ENCODE measurements at places on chromosomes 11 and 22.

DNA sequence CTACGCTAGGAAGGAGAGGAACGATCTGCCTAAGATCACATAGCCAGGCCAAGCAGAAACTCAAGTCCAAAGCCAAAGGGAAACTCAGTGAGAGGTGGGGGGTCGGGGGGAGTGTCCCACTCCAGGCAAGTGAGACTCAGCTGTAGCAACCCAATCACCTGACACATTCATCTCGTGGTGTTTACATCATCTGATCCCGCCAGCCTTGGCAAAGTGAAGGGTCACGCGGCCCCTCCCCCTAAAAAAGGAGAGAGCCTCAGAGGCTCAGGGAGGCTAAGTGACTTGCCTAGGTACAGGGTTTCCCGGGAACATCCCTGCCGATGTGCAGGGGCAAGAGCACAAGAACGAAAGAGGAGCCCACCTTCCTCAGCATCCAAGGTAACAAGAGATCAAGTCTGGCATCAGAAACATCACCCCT lies 21.5 kb downstream of the MYH9 start:
- no peak for DNase-seq

DNA sequence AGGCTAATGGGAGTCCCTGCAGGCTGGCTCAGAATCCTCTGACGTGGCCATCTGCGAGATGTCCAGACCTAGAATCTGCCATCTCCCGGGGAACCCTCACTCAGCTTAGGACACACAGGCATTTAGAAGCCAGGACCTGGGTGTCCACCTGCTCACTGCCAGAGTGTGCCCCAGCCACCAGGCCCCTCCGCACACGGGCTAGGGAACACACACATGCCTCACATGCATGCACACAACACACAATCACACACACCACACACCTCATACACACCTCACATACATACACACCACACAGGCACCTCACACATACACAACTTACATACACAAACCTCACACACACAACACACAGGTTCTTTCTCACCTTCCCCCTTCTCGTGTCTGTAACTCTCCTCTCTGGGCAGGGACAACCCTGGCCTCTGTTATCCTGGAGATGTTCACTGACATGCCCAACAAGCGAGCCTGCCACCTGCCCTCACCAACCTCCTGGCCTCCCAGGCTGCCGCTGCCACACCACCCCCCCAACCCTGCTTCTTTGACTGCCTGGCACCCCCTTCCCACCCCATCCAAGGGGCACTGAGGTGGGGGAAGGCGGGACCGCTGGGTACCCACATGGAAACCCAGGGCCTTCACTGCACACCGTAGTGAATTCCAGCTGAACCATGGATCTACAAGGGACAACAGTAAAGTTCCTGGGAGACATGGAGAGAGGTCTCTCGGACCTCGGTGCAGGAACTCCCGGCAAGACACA lies 38.1 kb downstream of the GNB1L start:
- no peak for DNase-seq

DNA sequence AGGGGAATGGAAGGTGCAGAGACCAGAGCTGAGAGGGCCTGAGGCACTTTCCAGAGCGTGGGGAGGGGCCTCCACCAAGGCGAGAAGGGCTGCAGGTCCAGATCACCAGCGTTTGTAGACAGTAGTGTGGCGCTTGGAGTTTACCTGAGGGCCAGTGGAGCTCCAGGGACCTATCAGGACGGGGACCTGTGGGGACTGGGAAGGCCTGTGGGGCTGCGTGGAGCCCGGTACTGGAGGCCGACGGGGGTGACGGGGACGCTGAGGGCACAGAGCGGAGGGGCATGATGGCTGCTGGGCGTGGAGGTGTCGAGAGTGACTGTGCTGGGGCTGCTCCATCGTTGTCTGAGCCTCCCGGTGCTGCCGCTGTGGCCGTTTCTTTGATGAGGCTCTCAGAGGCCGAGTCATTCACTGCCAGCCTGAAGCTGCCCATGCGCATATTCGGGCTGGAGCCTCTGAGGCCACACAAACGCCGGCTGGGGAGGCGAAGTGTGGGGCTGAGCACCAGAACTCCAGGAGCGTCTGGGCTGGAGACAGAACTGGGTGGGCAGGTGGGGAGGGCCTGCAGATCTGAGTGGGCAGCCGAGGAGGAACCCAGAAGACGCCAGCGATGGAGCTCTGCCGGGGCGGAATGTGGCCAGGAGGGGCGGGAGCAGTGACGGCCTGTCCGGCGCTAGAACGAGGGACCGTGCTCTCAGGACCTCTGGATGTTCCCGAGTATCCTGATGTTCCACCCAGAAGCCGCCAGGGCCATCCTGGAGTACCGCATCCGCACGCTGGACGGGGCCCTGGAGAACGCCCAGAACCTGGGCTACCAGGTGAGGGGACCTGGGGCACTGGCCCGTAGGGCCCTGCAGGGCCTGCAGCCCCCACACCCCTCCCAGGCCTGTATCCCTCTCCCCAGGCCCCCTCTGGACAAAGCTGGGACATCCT lies 2.6 kb downstream of the PGGHG start:
- DNase-seq = no peak

GRCh38 chr11:10294290-10294953 lies 403 bp upstream of the SBF2 start:
- peak; percentile 38 for DNase-seq

DNA sequence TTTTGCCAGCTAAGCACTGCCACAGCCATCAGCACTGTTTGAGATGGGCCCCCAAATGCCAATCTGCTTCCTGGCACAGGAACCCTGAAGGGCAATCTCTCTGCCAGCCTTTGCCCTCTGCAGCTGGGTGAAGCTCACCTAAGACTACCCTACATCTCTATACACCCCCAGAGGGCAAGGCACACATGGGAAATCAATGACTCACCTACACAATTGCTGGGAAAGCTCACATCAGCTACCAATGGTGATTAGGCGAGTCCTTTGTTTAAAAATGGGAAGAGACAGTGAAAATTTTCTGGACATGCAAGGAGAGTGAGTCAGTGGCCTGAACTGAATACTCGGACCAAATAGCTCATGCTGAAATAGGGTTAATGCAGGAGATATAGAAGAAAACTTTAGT lies 12.6 kb upstream of the PRDM11 start:
- DNase-seq = no peak

GRCh38 chr11:73149105-73149504 lies 7.0 kb upstream of the FCHSD2 start:
- no peak for DNase-seq

DNA sequence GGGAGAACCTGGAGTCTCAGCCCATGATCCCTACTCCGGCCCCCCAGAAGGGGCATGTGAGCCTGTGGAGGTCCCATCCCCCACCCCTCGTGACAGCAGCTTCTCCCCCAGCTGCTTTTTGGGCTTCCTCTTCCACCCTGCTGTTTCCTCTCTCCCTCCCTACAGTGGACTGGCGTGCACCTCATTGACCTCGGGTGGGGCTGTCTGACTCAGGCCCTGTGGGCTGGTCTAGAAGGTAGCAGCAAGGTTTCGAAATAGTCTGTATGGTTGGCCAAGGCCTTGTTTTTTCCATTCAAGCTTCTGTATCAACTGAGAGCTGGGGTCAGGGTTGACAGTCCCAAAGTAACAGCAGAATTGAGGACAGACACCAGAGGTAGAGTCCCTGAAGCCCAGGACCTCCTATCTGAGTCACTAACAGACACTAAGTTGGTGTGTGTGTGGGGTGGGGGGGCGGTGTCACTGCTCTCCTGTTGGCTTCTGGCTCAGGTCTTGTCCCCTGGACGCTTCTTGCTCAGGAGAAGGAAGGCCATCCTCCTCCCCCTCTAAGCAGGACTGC lies 7.7 kb downstream of the SLC37A2 start:
- peak; percentile 49 for DNase-seq

GRCh38 chr11:73866586-73866996 lies 10.1 kb downstream of the COA4 start:
- DNase-seq = peak; percentile 88

GRCh38 chr11:9133956-9134355 lies 42.6 kb upstream of the SCUBE2 start:
- no peak for DNase-seq

GRCh38 chr22:46795140-46795539 lies 32.7 kb downstream of the TBC1D22A start:
- DNase-seq = no peak

Measured in HFFc6 (cell line).